Activated CD8-positive, alpha-beta memory T cell treated with anti-CD3 and anti-CD28 coated beads for 4 hours (primary cell): ENCODE measurements at places on chromosomes 11 and 22.

GRCh38 chr11:66124564-66124963, 54.5 kb downstream of the PACS1 start:
- DNase-seq: no peak

DNA sequence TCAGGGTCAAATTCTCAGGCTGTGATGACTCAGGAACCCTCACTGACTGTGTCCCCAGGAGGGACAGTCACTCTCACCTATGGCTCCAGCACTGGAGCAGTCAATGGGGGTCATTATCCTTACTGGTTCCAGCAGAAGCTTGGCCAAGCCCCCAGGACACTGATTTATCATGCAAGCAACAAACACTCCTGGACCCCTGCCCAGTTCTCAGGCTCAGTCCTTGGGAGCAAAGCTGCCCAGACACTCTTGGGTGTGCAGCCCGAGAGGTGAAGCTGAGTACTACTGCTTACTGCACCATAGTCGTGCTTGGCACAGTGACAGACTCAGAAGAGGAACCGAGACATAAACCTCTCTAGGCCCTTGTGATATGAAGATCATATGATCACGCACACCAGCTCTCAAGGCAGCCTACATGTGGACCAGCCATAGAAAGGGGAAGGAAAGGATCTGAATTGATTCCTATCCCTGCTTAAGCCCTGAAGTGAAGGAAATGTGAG, 58.2 kb downstream of the ZNF280B start:
- no peak for DNase-seq

DNA sequence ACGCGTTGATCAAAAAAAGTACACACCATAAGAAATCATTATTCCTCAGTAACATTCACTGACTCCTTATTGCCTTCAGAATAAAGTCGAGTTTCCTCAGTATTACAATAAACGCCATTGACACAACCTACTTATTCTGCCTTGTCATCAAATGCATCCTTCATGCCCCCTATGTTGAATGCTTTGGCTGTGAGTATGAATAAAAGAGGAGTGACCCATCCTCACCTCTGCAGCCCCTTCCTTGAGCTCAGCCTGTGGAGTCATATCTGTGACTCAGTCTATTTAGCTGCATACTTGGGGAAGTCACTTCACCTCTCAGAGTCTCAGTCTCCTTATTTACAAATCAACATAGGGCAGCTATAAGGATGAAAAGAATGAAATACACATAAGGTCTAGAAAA, 65.1 kb downstream of the USP35 start:
- no peak for DNase-seq

DNA sequence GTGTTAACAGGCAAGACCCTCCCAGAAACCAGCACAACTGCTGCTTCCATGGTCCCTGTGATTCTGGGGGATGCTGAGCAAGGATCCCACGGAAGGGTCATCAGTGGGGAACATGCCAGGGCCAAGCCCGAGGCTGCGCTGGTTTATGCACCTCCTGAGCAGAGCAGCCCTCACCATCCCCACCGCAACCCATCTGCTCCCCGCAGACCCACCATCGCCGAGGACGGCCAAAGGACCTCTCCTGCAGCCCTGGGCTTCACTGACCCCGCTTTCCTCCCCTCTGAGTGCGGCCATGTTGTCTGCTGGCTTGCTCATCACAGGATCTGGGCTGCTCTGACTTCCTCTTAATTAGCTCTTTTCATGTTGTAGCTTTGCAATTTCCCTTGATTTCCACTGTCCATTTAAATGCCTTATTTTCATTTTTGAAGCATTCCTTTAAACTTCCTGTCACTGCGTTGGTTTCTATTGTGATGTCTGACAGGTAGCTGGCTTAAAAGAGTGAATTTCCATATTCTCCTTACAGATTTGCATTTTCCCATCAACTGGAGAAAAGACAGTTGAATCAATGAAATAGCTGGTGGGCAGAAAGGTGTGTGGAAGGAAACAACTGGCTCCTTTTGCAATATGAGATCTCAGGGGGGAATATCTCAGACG, 14.9 kb downstream of the TP53AIP1 start:
- DNase-seq: no peak

GRCh38 chr11:630871-631270, 3.9 kb upstream of the SCT start:
- DNase-seq: no peak

- DNase-seq: no peak
Observed at GRCh38 chr22:43854786-43855271, 7.5 kb downstream of the SULT4A1 start.

DNA sequence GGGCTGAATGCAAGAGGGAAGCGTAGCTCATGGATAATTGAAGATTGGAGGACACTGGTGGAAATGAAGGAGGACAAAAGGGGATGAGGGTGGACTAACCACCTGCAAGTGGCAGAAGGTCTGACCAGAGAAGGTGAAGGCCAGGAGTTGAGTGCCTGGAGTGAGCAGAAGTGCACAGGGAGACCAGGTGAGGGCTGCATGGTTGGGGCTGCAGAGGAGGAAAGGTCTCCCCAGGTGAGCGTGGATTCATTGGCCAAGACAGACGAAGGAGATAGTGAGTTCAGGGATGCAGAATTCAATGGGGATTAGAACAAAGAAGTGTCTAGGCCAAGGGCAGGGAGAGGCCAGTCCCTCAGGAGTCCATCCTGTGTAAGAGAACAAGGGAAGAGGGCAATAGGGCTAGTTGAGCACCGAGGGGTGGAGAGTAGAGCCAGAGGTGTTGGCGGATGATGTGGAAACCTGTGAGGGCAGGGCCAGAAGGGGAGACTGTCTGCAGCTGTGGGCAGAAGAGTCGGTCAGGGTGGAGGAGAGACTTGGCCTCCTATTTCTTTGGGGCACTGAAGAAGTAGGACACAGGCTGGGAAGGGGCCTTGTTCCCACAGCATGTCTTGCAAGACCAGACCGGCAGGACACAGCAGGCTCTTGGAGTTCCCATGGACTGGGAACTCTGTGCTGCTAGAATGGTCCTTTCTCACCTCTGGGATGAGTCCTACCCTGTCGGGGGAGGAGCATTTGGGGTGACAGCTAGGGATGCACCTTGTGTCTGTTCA, 6.7 kb downstream of the TRIM29 start:
- no peak for DNase-seq

DNA sequence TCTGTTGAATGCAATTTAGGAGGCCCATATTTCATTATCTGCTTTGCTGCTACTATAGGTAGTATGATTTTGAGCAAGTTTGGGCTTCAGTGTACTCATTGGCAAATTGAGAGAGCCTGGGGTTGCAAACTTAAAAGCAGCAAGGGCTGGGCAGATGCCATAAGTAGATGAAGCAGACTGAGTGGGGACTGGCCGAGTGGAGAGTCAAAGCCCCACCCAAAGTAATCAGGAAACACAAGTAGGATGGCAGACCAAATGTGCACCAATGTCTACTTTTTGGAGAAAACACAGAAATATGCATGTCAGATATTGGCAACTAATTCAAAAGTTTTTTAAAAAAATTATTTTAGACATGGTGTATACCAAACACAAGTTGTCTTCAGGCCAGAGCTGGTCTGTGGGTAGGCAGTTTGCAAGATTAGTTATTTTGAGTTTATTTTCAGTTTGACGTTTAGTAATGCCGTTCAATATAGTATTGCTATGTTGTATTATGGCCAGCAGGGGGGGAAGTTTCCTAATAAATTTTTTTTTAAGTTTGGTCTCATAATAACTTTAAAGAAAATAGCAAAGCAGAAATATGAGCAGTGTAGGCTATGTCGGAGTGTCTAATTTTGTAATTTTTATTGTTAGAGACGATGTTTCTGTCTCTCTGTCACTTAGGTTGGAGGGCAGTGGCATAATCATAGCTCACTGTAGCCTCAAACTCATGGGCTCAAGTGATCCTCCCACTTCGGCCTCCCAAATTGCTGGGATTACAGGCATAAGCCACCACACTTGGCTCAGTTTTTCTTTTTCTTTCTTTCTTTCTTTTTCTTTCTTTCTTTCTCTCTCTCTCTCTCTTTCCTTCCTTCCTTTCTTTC, 105.1 kb downstream of the HIPK3 start:
- DNase-seq: no peak

- DNase-seq: no peak
Observed at GRCh38 chr11:82936261-82936660, 34.7 kb downstream of the DDIAS start.

DNA sequence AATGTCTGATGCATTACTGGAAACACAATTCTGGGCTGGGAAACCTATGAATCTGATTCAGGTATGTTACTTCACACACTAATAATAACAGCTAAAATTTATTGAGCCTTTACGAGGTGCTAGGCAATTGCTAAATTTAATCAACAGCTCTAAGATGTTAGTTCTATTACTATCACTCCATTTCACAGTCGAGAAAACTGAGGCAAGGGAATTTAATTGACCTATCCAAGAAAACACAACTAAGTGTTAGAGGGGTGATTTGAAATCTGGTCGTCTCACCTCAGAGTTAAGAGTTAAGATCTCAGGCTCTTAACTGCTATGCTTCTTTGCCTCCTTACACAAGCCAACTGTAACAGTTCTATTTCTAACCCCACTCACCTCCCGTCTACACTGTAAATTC, 8.8 kb downstream of the MAML2 start:
- DNase-seq: no peak

GRCh38 chr22:27476729-27477128, 324.8 kb downstream of the MN1 start:
- no peak for DNase-seq
